ENCODE measurements at places on chromosomes 16 and 17.
A peak's percentile ranks its signal among the peaks of the same experiment; 100 is the strongest.

DNA sequence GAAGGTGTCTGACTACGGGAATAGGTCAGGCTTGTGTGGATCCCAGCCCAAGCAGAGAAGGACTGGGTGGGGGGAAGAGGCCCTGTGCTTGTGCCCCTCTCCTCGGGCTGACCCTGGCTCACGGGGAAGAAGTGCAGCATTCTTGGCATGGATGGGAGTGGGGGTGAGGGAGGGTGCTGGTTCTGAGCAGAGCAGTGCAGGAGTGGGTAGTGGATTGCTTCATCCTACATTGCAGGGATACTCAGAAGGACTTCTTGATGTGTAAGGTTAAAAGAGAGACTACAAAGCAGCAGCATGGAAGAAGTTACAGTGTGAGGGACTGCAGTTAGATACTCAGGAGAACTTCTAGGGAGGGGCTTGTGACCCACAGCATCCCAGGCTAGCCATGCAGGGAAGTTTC lies 2.1 kb downstream of the ARHGAP23 start:
- DNase-seq, result no peak

DNA sequence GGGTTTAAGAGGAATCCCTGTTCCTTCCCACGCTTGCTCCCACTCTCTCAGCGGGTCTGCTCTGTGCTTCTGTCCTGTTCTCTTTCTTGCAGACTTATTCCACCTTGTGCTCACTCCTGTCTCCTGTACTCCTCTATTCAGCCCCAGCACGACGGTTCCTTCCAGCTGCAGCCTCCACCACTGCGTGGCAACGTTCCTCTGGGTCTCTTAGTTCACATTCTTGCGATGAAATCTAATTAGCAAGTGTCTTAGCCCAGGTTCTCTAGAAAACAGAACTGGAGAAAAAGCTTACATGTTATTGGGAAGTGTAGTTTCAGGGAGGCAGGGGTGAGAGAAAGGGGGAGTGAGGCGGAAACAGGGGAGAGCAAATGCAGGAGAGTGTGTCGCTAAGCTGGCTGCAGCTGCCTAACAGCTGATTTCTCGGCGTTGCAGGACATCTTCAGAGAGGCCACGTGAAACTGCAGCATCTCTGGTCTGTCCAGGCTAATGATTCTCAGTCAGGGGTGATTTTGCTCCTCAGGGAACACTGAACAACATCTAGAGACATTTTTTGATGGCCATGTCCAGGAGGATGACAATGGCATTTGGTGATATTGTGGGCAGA lies 213.2 kb upstream of the NLRP1 start:
- DNase-seq, result no peak

DNA sequence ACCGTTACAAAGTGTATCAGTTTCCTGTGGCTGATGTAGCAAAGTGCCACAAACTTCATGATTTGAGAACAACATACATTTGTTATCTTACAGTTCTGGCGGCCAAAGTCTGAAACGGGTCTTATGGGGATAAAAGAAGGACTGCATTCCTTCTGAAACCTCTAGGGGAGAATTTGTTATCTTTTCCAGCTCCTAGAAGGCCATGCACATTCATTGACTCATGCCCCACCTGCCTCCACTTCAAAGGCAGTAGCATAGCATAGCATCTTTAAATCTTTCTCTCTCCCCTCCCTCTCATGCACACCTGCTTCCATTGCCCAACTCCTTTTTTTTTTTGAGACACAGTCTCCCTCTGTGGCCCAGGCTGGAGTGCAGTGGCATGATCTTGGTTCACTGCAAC lies 190.7 kb upstream of the DYNLRB2 start:
- DNase-seq, result no peak

DNA sequence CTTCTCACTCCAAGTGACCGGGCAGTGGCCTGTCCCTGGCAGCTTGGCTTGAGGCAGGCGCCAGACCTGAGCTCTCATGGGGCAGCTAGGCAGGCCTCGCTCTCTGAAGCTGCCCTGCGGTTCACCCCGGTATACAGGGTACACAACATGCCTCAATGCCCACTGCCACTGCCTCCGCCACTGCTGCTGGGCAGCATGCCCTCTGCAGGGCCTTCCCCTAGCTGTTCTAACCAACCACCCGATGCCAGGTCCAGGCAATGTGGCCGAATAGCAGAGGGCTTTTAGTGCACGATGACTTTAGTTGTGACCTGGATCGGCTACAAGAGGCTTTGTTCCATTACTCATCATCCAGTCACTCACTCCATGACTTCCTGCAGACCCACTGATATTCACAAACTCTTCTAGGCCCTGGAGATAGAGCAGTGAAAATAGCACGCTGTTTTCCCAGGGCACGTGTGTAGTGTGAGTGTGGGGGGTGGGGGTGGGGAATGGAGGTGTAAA lies 19.7 kb downstream of the CDC42EP4 start:
- DNase-seq, result peak; percentile 60

- DNase-seq, result no peak
These were observed 299.4 kb downstream of the CPPED1 start for GRCh38 chr16:12504312-12504711.

DNA sequence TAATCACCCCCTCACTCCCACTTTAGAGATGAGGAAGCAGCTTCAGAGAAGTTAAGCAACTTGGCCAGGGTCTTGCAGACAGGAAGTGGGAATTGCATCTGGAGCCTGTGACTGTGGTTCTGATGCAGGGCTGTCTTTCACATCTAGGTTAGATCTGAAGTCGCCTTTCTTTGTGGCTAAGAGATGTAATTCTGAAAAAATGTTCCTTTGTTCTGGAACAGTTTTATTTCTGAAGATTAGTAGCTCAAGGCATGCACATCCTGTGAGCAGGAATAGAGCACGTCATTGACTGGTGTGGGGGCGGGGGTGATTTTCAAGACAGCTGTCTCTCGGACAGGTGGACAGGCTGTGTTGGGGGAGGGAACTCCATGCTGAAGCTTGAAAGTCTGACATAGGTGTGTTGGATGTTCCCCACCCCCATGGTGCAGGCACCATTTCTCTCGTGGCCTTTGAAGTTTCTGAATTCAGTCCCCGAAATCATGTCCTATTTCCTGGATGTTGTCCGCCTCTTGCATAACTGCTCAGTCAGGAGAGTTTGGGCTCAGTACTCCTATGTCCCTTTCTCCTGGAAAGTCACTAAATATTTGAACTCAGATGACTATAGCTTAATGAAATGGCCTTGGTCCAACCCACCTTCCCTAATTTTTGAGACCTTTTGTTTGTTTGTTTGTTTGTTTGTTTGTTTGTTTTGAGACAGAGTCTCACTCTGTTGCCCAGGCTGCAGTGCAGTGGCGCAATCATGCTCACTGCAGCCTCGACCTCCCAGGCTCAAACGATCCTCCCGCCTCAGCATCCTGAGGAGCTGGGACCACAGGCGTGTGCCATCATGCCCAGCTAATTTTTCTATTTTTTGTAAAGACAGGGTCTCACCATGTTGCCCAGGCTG lies 21.0 kb upstream of the HERPUD1 start:
- peak; percentile 65 for DNase-seq

GRCh38 chr16:1991588-1991947 lies 1.8 kb downstream of the SYNGR3 start:
- no peak for DNase-seq

GRCh38 chr16:73000907-73001521 lies 46.9 kb downstream of the ZFHX3 start:
- no peak for DNase-seq

- DNase-seq, result no peak
These were observed 14.9 kb downstream of the MYBBP1A start for GRCh38 chr17:4540224-4540651.

DNA sequence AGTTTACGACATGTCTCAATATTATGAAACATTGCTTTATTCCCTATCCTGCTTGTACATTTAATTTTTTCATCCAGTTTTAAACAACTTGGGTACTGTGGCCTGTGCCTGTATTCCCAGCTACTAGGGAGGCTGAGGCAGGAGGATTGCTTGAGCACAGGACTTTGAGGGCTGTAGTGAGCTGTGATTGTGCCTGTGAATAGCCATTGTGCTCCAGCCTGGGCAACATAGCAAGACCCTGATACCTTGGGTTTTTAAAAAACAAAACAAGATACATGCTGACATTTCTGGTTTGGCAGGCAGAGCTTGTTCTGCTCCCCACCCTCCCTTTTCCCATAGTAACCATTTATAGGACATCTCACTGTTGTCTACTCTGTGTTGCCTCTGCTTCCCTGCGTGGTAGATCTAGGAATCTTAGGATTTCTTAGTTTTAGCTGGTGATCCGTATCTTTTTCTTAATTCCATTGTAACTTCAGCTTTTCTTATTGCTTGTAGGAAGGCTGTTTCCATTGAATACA lies 35.6 kb downstream of the TENT4B start:
- no peak for DNase-seq

GRCh38 chr16:74666010-74666421 lies 661 bp downstream of the RFWD3 start:
- DNase-seq, result no peak

DNA sequence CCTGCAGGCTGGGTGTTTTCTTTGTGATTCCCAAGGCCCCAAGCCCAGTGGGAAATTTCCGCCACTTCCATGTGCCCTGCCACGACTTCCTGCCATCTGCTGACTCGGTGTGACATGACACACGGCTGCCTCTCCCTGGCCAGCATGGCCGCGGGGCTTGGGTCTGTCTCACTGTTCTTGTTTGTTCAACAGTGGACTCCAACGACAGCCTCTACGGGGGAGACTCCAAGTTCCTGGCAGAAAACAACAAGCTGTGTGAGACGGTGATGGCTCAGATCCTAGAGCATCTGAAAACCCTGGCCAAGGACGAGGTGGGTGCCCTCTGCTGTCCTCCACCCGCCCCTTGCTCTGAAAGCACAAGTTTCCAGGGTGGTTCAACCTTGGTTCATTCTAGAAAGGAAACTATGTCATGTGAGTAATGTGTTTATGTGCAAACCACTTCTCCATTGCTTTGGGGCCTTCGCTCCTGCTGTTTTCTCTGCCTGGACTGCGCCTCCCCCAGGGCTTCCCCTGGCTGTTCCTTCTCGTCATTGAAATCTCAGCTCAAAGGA lies 26.8 kb downstream of the KNOP1 start:
- no peak for DNase-seq

DNA sequence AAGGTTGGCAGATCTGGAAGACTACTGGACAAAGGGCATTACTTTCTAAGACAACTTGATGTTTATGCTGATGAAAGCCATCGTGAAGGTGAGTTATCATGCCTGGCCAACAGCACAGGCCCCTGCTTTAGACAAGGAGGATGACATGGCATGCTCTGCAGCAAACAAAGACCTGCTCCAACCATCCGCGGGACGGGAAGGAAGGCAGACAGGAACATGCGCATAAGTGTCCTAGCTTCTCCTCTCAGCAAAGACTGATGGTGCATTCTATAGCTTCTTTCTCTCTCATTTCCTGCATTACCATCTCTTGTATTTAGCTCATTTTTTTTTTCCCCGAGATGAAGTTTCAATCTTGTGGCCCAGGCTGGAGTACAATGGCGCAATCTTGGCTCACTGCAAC lies 5.4 kb downstream of the NPLOC4 start:
- DNase-seq, result no peak

GRCh38 chr16:84758627-84759026 lies 58.8 kb downstream of the USP10 start:
- DNase-seq, result no peak

GRCh38 chr16:70304892-70305448 lies 6.0 kb downstream of the DDX19B start:
- DNase-seq, result peak; percentile 23

DNA sequence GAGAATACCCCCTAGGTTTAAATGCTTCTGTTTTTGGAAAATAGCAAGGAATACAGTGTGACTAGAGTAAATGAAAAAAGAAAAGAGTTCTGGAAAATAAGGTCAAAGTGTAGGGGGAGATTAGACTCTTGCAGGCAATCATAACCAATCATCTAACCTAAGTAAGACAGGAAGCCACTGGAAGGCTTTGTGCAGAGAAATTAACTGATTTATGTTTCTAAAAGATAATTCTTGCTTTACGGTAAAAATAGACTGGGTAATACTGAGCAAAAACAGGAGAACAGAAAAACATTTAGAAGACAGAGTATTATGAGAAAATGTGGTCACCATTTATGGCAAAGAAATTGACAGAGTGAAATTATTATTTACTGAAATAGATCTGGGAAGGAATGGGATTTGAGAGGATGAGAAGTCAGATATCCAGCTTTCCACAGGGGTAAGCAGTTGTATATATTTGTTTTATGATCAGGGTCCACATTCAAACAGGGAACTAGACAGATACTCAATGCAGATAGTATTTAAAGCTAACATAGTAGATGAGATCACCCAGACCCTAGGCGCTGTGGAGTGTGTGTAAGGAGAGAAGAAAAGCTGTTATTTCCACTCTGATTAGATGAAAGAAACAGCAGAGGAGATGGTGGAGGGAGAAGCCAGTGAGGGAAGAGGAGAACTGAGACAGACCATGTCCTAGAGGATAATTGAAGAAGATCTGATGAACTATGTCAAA lies 1225.3 kb downstream of the CDH11 start:
- no peak for DNase-seq

- no peak for DNase-seq
These were observed 21.6 kb downstream of the NXN start for GRCh38 chr17:957856-958421.

DNA sequence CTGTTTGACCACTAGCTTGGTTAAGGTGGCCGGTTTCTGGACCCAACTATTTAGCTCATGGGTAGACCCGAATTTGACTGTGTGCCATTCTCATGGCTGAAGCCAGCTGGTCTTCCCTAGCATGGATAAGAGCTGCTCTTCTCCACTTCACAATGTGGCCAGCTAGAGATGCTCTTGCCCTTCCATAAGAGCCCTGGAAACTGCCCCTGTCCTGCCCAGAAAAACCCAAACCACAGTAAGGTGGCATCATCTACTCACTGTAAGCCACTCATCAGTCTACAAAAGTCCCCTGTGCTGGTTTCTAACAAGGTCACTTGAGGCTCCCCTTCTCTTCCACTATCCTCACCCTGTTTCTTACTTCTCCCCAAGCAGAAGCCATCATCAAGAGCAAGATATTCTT lies 165.1 kb downstream of the HS3ST2 start:
- no peak for DNase-seq

DNA sequence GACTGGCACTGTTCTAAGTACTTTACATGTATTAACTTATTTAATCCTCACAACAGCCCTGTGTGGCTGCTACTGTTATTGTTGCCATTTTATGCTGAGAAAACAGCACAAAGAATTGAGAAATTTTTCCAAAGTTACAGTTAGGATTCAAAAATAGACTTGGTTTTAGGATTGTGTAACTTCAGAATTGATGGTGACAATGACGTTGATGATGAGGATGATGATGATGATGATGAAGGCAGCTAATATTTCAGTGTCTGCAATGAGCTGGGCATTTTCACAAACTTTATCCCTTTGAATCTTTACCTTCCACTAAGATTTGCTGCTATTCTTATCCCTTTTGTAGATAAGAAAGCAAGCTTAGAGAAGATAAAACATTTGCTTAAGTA lies 22.1 kb downstream of the PRKCB start:
- no peak for DNase-seq

GRCh38 chr17:82356845-82357355 lies 2.1 kb upstream of the TEX19 start:
- no peak for DNase-seq

GRCh38 chr16:1749152-1750117 lies 21.9 kb downstream of the NME3 start:
- no peak for DNase-seq

DNA sequence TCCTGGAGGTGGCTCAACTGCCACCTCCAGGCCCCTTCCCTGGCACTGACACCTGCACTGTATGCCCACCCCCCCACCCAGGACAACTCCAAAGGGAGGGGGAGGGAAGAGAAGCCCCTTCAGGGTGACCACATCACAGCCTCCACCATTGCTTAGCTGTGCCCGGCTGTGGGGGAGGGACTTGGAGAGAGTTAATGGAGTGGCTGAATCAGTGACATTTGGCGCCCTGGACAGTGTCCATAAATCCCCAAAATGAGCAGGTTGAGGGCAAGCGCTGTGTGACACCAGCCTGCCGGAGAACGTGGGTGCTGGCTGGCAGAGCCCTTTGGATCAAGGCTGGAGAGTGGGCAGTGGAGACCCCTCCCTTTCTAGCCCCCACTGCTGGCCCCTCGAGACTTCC lies 883 bp downstream of the USH1G start:
- no peak for DNase-seq

Measured in mammary epithelial cell (primary cell).